ENCODE measurements at places on chromosomes 1 and 21. TPM values are rescaled to one million over a fixed set of nuclear protein-coding genes. Genes with fewer than 3 reads are reported as not detected.

- no peak overlapping the region for H3K4me3 ChIP-seq
- no peaks in the 10 kb centered on the region for H3K4me1 ChIP-seq
- H3K27me3 ChIP-seq = peaks cover 35% of the 10 kb centered on the region
- H3K27ac ChIP-seq = no peak overlapping the region
- DNase-seq = no peak
- H3K36me3 ChIP-seq = no peaks in the 10 kb centered on the region
These were observed 24.9 kb upstream of the MAN1A2 start for GRCh38 chr1:117342397-117342796.

DNA sequence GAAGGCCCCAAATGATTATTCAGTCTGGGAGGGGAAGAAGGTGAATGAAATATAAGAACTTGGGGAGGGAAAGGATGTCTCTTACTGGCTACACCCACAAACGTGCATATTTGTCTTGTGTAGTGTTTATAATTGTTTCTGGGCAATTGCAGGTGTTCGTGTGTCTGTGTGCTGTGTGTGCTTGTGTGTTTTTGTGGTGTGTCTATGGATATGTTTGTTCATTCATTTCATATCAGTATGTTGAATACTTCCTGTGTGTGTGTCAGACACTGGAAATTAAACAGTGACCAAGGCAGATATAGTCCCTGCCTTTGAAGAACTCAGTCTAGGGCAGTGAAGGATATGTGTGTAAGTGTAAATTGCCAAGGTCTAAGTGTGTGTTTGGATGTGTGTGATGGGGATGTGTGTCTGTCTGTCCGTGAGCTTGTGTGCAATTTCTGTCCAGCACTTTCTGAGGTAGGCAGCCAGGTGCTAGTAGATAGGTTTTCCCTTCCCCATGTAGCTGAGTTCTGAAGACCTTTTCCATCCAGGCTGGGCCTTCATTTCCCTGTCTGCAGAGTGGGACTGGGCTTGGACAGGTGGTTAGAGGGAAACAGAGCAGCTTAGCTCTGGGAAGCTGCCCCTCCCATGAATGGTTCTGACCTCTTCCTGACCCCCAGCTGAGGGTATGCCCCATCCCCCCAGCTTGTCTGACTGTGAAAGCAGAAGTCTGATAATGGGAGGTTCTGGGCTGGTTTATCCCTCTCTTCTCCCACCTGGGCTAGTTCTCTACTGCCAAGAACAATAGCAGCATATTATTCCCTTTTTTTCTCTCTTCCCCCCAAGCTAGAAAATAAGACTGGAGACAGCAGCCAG, 3.8 kb downstream of the AGO1 start:
- H3K4me3 ChIP-seq = no peak overlapping the region
- DNase-seq = no peak
- H3K4me1 ChIP-seq = peaks cover 39% of the 10 kb centered on the region
- peaks cover 13% of the 10 kb centered on the region for H3K36me3 ChIP-seq
- H3K27ac ChIP-seq = no peak overlapping the region
- no peaks in the 10 kb centered on the region for H3K27me3 ChIP-seq

- no peaks in the 10 kb centered on the region for H3K27me3 ChIP-seq
- H3K36me3 ChIP-seq = no peaks in the 10 kb centered on the region
- H3K4me1 ChIP-seq = no peaks in the 10 kb centered on the region
- DNase-seq = no peak
These were observed 353.7 kb upstream of the ESRRG start for GRCh38 chr1:217076902-217077301.

Gene SPRR3
- total RNA-seq = not detected

Gene SMIM1
- 1.3 TPM for total RNA-seq

Gene GJC2
- 1.6 TPM for total RNA-seq

Gene NECTIN4
- not detected for total RNA-seq

Gene ETV3L
- not detected for total RNA-seq

Gene CBR3
- total RNA-seq = 7.9 TPM

Measured in osteocyte (in vitro differentiated cells).